ENCODE measurements at places on chromosomes 3 and 15.

GRCh38 chr3:3201611-3202010, 22.1 kb upstream of the CRBN start:
- DNase-seq = no peak

GRCh38 chr15:77836906-77837648, 204.4 kb upstream of the LINGO1 start:
- no peak for DNase-seq

- no peak for DNase-seq
Measured at GRCh38 chr3:175266478-175266877, 407.3 kb downstream of the NAALADL2 start.

GRCh38 chr15:100291106-100291505, 50.7 kb downstream of the ADAMTS17 start:
- DNase-seq = no peak

GRCh38 chr3:62571916-62572315, 198.6 kb upstream of the FEZF2 start:
- no peak for DNase-seq

DNA sequence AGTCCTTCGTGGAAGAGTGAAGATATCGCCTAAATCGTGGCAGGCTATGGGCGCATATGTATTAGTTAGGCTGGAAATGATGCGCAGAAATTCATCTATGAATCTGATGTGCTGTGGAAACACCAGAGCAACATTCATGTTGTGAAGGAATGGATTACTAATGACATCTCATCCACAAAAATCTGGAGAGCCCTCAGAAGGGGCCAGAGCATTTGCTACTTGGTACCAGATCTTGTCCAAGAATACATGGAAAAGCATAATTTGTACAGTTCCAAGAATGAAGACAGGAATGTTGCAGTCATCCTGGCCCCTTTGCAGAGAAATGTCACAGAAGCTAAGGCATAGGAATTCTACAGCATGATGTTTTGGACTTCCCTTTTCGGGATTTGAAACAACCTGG, 38.4 kb upstream of the FOXB1 start:
- no peak for DNase-seq

GRCh38 chr3:157412323-157412855, 24.3 kb upstream of the PTX3 start:
- no peak for DNase-seq

- DNase-seq = no peak
Measured at GRCh38 chr3:136819731-136820679, 1.1 kb downstream of the SLC35G2 start.
